Jurkat, Clone E6-1 (cell line): ENCODE measurements at places on chromosomes 16 and 17.

- DNase-seq, result no peak
These were observed 17.0 kb upstream of the ITGAE start for GRCh38 chr17:3817851-3818605.

GRCh38 chr16:62240722-62241121, 204.5 kb upstream of the CDH8 start:
- no peak for DNase-seq

- no peak for DNase-seq
These were observed 3.9 kb downstream of the HIRIP3 start for GRCh38 chr16:29991571-29991904.

DNA sequence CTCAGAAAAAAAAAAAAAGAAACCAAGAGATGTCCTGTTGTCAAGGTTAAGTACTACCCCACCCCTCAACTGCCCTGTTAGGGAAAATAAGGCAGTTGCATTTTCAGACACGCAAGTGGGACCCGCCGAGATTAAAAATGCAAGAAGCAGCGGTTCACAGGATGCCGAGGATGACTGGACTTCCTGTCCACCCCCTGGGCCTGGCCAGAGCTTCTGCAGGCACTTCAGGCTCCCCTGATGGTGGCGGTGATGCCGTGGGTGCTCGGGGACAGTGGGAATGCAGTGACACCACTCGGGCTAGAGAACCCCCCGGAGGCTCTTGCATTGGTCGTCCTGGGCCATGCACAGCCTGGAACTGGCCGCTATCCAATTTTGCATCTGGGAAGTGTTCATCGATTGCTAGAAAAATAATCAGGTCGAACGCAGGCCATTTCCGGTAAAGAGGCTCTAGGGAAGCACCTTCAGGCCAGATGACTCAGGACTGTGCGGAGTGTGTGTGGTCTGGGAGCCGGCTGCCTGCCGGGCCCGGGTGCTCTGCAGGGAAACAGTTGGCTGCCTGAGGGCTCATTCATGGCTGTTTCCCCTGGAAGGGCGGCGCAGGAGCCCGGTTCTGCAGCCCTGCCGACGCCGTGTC, 13.4 kb upstream of the CRISPLD2 start:
- DNase-seq, result no peak

DNA sequence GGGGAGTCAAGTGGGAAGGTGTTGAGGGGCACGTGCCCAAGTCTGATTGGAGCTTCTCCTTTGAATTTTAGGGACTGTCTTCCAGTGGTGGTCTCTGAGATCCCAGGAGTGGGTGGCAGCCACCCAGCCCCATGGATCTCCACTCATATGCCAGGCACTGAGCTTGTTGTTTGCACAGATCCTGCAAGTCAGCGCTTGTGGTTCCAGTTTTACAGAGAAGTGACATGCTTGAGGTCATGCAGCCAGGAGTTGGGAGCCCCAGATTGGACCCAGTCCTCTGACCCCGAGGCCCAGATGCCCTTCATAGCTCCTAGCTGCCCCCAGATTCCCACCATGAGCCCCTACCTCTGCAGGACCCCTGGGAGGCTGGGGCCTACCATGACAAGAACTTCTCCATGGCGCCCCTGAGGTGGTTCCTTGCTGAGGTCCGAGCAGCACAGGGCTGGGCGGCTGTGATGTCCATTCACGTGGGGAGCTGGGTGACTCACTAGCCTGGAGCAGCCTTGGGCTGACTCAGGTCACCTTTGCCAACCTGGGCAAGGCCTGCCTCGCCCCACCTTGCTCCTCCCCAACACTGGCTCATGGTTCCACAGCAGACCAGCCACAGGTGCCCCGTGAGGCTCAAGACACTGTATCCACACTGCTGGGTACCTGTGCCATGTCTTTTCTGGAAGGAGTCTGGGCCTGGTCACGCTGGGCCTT, 47.4 kb downstream of the RAI1 start:
- no peak for DNase-seq

- DNase-seq, result no peak
These were observed 346.6 kb upstream of the EEF2KMT start for GRCh38 chr16:5444189-5444588.

- no peak for DNase-seq
These were observed 125.3 kb upstream of the SALL1 start for GRCh38 chr16:51276336-51276735.

DNA sequence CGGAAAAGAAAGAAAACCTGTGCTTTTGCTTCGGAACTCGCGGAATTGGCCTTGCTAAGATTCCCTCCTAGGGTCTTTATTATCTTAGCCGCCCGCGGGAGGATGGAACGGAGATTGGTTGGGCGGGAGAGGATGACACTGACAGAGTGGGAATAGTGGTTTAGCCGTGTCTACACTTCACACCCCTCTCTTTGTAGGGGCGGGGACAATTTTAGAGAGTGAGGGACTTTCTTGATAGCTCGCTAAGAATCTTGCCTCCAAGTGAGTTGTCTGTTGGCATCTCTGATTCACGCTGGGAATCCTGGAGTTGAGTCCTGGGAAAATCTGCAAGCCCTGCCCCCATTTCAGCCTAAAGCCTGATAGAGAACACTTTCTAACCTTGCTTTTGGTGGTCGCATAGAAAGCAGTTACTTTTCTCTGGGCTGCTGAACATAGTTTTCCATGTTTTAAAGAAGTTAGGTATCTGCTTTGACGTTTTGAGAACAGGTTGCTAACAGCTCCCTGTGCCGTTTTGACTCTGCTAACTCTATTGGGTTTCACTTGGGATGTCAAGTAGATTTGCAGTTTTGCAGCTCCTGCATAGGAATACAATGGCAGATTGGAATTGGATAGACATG, 697 bp downstream of the NOL11 start:
- DNase-seq, result peak; percentile 44

- no peak for DNase-seq
These were observed 23.4 kb downstream of the SLC25A10 start for GRCh38 chr17:81735264-81736102.

DNA sequence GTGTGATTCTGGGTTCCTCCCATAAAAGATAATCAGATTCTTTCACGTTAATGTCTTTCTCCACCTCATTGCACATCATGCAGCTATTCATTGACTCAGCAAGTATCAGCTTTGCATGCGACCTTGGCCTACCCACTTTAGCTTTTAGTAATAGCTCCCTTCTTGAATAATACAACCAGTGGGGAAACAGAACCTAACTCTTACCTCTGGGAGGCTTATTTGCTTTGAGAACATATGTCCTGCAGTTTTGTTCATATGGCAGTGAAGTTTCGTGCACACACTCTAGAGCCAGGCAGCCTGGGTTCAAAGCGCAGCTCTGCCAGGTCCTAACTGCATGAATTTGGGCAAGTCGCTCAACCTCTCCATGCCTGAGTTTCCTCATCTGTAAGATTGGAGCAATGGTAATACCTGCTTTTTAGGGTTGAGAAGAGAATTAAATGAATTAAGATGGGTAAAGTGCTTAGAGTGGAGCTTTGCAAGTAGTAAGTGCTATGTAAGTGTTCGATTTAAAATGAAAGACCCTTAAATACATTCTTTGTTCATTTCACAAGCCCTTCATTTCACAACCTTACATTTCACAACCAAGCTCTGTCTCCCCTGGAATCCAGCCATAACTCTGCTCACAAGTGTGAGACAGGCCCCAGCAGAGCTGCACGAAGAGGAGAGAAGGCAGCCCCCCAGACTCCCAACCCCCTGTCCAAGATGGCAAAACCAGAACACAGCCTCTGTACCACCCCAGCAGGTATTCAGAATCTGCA, 29.3 kb downstream of the MAPT start:
- no peak for DNase-seq

GRCh38 chr17:75722076-75722475, 817 bp downstream of the ITGB4 start:
- DNase-seq, result no peak

GRCh38 chr17:67867591-67867990, 42.3 kb downstream of the BPTF start:
- DNase-seq, result peak; percentile 83

DNA sequence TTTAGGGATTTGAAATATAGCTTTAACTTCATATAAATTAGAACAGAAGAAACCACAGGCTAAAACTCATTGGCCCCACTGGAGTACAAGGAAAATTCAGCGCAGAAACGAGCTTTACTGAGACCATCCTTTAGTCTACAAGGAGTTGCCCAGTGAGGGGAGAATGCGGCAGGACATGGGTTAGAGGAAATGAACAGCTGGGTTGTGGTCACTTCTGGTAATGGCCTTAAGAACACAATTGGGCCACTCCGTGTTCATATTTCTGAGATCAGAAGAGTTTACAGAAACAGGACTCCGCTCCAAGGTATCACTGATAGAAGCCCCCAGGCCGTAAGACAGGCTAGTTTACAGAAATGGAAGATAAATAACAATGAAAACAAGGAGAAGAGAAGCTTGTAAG, 188.3 kb downstream of the ZFHX3 start:
- no peak for DNase-seq

DNA sequence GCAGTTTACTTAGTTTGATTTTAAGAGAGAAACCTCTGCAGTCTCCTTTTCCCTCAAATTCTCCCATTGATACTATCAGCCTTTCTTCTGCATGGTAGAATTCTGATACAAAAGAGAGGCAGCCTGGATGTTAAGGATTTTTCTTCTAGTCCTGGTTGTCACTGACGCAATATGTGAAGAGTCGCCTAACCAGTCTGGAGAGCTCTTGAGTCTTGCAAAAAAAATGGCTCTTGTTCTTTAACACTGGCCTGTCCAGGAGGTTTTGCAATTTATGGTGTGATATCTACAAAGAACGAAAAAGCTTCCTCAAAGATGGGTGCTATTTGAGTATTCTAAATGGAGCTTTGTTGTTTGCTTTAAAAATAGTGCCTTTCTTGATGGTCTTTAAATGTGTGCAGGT, 28.9 kb downstream of the COX10 start:
- DNase-seq, result no peak

DNA sequence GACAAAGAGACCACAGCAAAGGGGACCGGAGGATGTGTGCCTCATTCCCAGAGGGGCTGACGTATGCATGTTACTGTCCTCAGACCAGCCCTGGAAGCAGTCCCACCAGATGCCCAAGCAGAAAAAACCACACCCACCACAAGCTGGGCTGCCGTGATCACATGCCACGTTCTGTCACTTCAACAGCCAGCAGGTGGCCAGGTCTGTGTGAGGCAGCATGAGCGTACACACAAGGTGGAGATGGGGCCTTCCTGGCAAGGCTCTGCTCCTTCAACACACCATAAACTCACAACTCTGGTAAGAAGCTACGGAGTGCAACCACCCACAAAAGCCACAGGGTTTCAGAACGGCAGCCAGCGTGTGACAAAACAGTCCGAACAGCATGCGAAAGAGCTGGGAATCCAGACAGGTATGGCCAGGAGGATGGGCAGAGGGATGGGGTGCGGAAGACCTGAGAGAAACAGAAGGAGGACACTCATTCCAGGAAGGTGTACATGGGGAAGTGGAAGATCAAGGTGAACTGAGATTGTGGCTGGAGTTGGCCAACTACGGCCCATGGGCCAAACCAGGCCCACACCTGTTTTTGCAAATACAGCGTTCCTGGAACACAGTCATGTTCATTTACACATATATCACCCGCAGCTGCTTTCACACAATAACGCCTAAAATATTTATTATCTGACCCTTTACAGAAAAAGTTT, 27.9 kb downstream of the MBTPS1 start:
- DNase-seq, result peak; percentile 95

- no peak for DNase-seq
These were observed 8.4 kb downstream of the CASKIN2 start for GRCh38 chr17:75506888-75507287.

DNA sequence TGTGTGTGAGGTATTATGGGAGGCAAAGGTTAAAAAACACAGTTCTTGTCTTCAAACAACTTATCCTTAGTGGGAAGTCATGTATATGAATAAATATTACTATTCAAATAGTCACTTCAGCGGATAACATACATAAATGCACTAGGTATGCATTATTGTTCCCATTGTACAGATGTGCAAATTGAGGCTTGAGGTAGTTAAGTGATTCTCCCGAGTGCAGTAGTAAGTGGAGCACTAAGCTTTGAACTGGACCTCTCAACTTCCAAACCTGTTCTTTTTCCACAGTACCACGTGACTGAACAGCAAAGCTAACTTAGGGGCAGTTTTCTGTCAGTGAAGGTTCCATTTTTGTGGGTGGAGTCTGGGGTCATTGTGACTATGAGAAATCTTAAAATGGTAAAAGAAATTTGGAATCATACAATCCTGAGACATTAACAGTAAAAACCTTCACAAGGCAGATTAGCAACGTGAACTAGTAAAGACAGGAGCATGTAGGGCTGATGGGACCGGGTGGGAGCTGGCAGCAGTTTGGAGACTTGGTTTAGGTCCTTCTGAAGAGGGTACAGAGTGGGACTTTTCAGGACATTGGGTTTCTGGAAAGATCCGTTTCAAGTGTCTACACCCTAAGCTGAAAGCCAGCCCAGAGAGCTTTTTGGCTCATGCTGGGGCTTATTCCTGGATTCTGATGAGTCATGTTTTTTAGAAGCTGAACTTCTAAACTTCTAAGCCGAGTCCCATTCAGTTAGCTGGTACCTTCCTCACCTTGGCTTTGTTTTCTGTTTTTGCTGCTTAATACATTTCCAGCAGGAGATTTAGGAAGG, 204.9 kb downstream of the PRKCA start:
- no peak for DNase-seq
